ENCODE measurements at places on chromosomes 16 and 17. TPM values are rescaled to one million over a fixed set of nuclear protein-coding genes. Genes with fewer than 3 reads are reported as not detected.

DNA sequence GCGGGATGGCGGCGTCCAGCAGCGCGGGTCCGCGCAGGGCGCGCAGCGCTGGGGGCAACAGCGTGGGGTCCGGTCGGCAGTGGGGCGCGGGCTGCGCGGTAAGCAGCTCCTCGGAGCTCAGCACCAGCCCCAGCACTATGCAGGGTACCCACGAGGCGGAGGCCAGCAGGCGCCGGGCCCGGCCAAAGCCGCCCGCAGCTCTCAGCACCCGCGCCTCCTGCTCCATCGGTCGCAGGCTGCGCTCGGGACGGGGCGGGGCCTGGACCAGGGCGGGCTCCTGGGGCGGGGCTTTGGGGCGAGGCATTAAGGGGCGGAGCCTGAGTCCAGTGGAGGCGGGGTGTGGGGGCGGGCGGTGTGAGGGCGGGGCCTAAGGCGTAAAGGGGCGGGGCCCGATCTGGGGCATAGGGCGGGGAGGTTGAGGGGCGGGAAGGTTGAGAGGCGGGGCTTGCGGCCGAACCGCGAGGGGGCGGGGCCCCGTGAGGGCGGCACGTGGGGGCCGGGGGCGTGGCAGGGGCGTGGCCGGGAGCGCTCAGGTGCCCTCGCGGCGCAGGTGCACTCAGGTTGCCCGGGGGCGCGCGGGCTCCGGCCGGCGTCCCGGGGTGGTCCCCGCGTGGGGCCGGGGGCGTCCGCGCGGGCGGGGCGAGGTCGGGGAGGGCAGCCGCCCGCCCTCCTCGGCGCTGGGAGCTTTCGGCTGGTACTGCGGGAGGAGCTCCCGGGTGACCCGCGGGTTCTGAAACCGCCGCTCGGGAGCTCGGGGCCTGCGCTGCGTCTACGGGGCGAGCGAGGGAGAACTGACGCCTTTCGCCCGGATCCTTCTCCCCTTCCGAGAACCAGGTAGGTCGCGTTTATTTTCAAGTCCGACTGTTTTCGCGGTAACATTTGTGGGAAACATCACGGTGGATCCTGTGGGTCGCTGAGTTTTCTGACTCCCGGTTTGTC is 1.4 kb upstream of the SLC22A31 start:
- no peaks in the 10 kb centered on the region for H3K27me3 ChIP-seq
- H3K4me1 ChIP-seq: no peaks in the 10 kb centered on the region
- peak overlapping the region; percentile 38 for H3K4me3 ChIP-seq
- DNase-seq: peak; percentile 83
- no peaks in the 10 kb centered on the region for H3K36me3 ChIP-seq
- H3K27ac ChIP-seq: no peak overlapping the region

DNA sequence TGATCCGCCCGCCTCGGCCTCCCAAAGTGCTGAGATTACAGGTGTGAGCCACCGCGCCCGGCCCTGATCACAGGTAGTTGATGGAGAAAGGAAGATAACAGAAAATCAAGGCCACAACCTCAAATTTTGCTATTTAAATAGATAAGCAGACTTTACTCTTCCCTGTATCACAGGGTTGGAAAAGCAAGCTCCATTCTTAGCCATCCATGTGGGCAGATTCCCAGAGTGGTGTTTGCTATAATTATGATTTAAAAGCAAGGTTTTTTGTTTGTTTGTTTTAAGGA is 44.4 kb downstream of the TUBD1 start:
- no peak overlapping the region for H3K4me3 ChIP-seq
- H3K27ac ChIP-seq: no peak overlapping the region
- H3K4me1 ChIP-seq: peaks cover 34% of the 10 kb centered on the region
- no peaks in the 10 kb centered on the region for H3K36me3 ChIP-seq

Gene C16orf89
- 2.4 TPM for total RNA-seq

Gene CAPNS2
- total RNA-seq: 1.0 TPM

- H3K27ac ChIP-seq: no peak overlapping the region
- DNase-seq: no peak
- no peak overlapping the region for H3K4me3 ChIP-seq
- H3K4me1 ChIP-seq: peaks cover 6% of the 10 kb centered on the region
These were observed 10.7 kb upstream of the TMC5 start for GRCh38 chr16:19406891-19407491.

DNA sequence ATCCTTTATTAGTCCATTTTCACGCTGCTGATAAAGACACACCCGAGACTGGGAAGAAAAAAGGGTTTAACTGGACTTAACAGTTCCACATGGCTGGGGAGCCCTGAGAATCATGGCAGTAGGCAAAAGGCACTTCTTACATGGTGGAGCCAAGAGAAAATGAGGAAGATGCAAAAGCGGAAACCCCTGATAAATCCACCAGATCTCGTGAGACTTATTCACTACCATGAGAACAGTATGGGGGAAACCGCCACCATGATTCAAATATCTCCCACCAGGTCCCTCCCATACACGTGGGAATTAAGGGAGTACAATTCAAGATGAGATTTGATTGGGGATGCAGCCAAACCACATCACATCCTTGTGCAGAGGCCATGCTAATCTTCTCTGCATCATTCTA is 35.0 kb upstream of the BCAR1 start:
- peaks cover 31% of the 10 kb centered on the region for H3K4me1 ChIP-seq
- DNase-seq: no peak
- H3K27me3 ChIP-seq: no peaks in the 10 kb centered on the region
- no peak overlapping the region for H3K27ac ChIP-seq

GRCh38 chr17:33164169-33164881 is 128.8 kb downstream of the ASIC2 start:
- no peak overlapping the region for H3K27ac ChIP-seq
- no peak overlapping the region for H3K4me3 ChIP-seq
- H3K27me3 ChIP-seq: no peaks in the 10 kb centered on the region
- DNase-seq: peak; percentile 16
- no peaks in the 10 kb centered on the region for H3K4me1 ChIP-seq

DNA sequence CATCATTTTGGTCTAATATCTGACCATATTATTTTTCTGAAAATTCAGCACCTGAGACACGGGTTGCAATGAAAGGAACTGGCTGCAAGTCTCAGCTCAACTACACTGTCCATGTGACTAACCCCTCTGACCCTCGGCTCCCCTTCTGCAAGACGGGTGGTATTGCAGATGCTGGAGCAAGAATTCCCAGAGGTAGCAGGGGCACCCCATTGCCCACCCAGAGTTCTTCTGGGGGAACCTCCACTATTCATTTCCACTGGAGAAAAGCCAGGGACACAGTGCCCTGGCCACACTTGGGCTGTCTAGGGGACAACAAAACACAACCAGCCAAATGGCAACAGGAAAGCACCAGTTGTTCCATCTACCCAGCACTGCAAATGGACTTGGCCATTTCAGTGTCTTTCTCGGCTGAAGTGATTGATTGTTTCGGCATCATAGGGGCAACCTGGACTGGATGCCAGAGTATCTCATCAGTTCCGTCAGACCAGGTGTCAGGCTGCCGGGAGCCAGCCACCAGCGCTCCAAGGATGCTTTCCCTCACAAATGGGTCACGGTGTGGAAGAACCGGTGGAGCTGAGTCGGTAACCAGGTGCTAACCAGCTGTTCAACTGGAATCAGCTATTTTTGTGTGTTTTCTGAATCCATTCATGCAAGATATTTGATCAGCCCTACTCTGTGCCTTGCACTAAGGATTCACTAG is 58.1 kb downstream of the C16orf78 start:
- no peaks in the 10 kb centered on the region for H3K36me3 ChIP-seq
- H3K4me3 ChIP-seq: no peak overlapping the region
- DNase-seq: no peak
- H3K27me3 ChIP-seq: no peaks in the 10 kb centered on the region
- H3K4me1 ChIP-seq: no peaks in the 10 kb centered on the region
- H3K27ac ChIP-seq: no peak overlapping the region

- H3K4me3 ChIP-seq: no peak overlapping the region
- no peaks in the 10 kb centered on the region for H3K27me3 ChIP-seq
- H3K27ac ChIP-seq: no peak overlapping the region
These were observed 7.8 kb upstream of the ZNF200 start for GRCh38 chr16:3242709-3243108.

DNA sequence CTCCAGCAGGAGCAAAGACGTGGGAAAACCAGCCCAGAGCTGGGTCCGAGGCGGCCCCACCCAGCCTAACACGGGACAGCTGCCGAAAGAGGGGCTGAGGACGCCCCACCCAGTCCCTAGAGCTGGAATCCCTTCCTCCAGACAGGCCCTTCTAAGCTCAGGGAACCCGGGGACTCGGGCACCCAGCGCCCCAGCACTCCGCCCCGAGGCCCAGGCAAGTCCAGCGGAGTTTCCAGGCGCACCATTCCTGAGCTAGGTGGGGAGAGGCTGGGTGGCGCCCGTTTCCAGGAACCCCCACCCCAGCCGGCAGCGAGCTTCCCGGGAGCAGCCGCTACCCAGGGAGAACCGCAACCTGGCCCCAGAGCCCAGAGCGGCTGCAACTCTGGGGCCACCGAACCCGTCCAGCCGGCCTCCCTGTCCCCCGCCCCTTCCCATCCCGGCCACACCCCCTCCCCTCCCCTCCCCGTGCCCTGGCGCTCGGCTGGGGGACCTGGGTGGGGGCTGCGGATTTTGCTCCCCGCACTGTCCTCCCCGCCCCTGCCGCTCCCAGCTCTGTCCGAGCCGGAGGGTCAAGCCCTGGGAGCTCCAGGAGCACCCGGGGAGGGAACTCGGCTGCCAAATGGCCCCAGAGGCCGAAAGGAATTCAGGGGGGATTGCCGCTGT is 536 bp downstream of the TMC6 start:
- no peaks in the 10 kb centered on the region for H3K36me3 ChIP-seq
- peak overlapping the region; percentile 74 for H3K4me3 ChIP-seq
- no peaks in the 10 kb centered on the region for H3K27me3 ChIP-seq
- no peak for DNase-seq
- H3K27ac ChIP-seq: peak overlapping the region; percentile 67
- peaks cover 25% of the 10 kb centered on the region for H3K4me1 ChIP-seq

DNA sequence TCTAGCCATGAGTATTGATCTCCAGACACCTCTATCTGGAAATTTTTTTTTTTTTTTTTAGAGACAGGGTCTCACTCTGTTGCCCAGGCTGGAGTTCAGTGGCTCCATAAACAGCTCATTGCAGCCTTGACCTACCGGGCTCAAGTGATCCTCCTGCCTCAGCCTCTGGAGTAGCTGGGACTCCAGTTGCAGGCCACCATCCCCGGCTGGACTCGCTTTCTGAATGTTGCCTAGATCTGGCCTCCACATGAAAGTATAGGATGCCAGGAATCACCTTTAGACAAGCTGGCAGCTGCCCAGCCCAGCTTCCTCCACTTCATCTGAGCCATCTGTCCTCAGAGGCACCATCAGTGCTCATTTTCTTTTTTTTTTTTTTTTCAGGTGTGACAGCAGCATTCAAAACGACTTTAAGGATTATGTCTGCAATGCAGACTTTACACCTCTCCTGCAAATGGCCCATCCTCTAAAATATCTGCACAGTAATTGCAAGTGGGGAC is 6.4 kb upstream of the PRR14 start:
- no peaks in the 10 kb centered on the region for H3K4me1 ChIP-seq
- no peaks in the 10 kb centered on the region for H3K36me3 ChIP-seq
- H3K27ac ChIP-seq: no peak overlapping the region
- no peaks in the 10 kb centered on the region for H3K27me3 ChIP-seq

Gene AGRP
- 1.7 TPM for total RNA-seq

GRCh38 chr17:12445331-12445730 is 220.4 kb upstream of the MYOCD start:
- H3K27ac ChIP-seq: no peak overlapping the region
- DNase-seq: no peak
- H3K36me3 ChIP-seq: no peaks in the 10 kb centered on the region
- H3K4me1 ChIP-seq: no peaks in the 10 kb centered on the region

DNA sequence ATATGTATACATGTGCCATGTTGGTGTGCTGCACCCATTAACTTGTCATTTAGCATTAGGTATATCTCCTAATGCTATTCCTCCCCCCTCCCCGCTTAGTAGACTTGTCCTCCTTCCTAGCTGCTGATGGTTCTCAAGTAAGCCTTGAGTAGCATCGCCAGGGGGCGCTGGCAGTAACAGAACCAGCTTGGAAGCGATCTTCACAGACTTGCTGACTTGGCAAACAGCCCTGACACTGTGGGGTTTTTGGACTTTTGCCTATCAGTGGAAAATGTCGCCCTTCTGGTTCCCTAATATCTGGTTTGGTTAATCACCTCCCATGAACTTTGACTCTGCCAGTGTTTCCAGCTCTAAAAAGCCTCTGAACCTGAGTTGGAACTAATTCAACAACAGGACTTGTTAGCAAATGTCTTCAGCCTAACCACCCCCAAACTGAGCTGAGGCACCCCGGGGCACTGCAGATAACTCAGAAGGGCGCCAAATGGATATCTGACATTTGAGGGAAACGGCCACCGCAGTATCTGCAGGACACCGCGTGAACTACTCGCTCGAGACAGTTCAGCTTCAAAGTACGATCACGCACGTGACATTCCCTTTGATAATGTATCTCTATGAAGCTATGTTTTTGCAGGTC is 15.4 kb upstream of the SPATA32 start:
- H3K4me1 ChIP-seq: peaks cover 19% of the 10 kb centered on the region
- H3K27ac ChIP-seq: no peak overlapping the region
- H3K36me3 ChIP-seq: no peaks in the 10 kb centered on the region
- DNase-seq: peak; percentile 97
- no peak overlapping the region for H3K4me3 ChIP-seq
- H3K27me3 ChIP-seq: no peaks in the 10 kb centered on the region

GRCh38 chr17:32112416-32112815 is 29.9 kb upstream of the RHOT1 start:
- H3K27me3 ChIP-seq: no peaks in the 10 kb centered on the region
- peaks cover 10% of the 10 kb centered on the region for H3K4me1 ChIP-seq
- DNase-seq: no peak
- H3K36me3 ChIP-seq: no peaks in the 10 kb centered on the region
- H3K4me3 ChIP-seq: no peak overlapping the region

Gene CCDC137
- 19.0 TPM for total RNA-seq

- no peaks in the 10 kb centered on the region for H3K4me1 ChIP-seq
- no peak for DNase-seq
- no peak overlapping the region for H3K4me3 ChIP-seq
- H3K27ac ChIP-seq: no peak overlapping the region
- no peaks in the 10 kb centered on the region for H3K27me3 ChIP-seq
These were observed 67.6 kb upstream of the ANKFN1 start for GRCh38 chr17:56085576-56086267.

Gene TPSD1
- 1.6 TPM for total RNA-seq

Data from testis (tissue), 5 donors.